ENCODE measurements at places on chromosomes 3 and 15. TPM values are rescaled to one million over a fixed set of nuclear protein-coding genes. Genes with fewer than 3 reads are reported as not detected.

- peaks cover 5% of the 10 kb centered on the region for H3K27me3 ChIP-seq
- H3K27ac ChIP-seq, result no peak overlapping the region
- no peak overlapping the region for H3K4me3 ChIP-seq
- H3K36me3 ChIP-seq, result peaks cover 8% of the 10 kb centered on the region
Observed at GRCh38 chr15:68833700-68834331, 13.1 kb upstream of the ANP32A start.

DNA sequence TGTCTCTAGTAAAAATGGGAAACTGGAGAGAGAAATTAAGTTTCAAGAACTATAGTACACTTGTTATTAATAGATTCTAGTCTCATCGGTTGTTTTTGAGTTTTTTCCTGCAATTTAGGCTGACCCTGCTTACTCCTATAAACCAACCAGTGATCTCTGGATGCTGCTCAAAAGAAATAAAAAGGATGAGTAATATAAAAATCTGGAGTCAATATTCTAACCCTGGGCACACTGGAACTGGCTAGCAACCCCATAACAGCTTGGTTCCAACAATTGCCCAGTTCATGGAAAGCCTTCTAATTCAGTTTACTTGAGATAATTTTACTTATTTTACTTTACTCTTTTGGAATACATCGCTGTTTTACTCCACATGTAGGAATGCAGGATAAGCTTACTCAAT lies 211.6 kb downstream of the GBE1 start:
- H3K4me3 ChIP-seq, result no peak overlapping the region
- no peak for DNase-seq
- peaks cover 13% of the 10 kb centered on the region for H3K36me3 ChIP-seq
- H3K4me1 ChIP-seq, result no peaks in the 10 kb centered on the region
- H3K27ac ChIP-seq, result no peak overlapping the region
- no peaks in the 10 kb centered on the region for H3K27me3 ChIP-seq

DNA sequence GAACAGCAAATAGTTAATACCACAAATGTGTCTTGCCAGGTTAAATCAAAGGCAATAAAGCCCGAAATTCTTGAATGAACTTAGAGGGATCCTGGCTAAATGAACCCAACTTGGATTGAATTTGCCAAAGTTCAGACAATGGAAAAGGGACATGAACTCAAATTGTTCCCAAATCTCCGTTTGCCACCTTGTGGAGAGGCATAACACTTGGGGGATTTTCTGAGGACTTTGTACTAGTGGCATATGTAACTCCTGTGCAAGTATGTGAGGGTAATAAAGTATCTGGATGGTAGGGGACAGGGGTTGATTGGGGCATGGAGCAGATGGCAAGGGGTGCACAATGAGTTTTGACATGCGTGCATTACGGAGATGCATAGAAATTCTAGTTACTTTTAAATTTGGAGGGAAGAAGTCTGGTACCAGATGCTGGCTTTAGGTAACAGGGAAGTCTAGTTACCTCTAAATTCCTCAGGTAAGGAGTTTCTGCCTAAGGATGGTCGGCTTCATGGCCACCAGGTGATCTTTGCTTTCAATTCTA lies 1.2 kb upstream of the TCAIM start:
- peaks cover 28% of the 10 kb centered on the region for H3K4me1 ChIP-seq
- peaks cover 16% of the 10 kb centered on the region for H3K27me3 ChIP-seq
- peak overlapping the region; percentile 98 for H3K27ac ChIP-seq
- DNase-seq, result no peak
- peaks cover 4% of the 10 kb centered on the region for H3K36me3 ChIP-seq
- H3K4me3 ChIP-seq, result peak overlapping the region; percentile 98

DNA sequence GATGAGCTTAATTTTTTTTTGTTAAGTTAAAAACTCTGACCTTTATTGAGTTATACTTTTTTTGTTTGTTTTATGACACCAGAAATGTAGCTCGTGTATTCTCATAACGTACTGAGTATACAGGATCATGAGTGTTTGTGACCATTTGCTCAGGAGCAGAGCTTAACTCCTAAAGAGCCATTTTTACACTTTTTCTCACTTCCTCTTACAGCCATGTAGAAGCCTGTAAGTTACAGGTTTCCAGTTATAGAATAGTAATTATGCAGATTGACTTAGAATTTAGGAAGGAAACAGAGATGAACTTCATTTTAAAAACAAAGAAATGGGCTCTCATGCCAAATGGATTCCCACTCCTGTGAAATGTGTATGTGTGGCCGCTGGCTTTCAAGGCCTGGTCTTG lies 151.7 kb downstream of the MCTP2 start:
- H3K36me3 ChIP-seq, result no peaks in the 10 kb centered on the region
- H3K27me3 ChIP-seq, result no peaks in the 10 kb centered on the region
- no peak overlapping the region for H3K27ac ChIP-seq
- no peak for DNase-seq
- peaks cover 13% of the 10 kb centered on the region for H3K4me1 ChIP-seq

GRCh38 chr15:92451225-92451825 lies 57.6 kb downstream of the ST8SIA2 start:
- H3K36me3 ChIP-seq, result no peaks in the 10 kb centered on the region
- no peak overlapping the region for H3K4me3 ChIP-seq
- no peaks in the 10 kb centered on the region for H3K4me1 ChIP-seq
- DNase-seq, result no peak
- no peak overlapping the region for H3K27ac ChIP-seq

- no peaks in the 10 kb centered on the region for H3K4me1 ChIP-seq
- no peaks in the 10 kb centered on the region for H3K27me3 ChIP-seq
- DNase-seq, result no peak
Observed at GRCh38 chr3:5918626-5919025, 731.1 kb downstream of the EDEM1 start.

GRCh38 chr15:77034695-77035489 lies 36.0 kb downstream of the TSPAN3 start:
- peaks cover 10% of the 10 kb centered on the region for H3K36me3 ChIP-seq
- peak overlapping the region; percentile 44 for H3K27ac ChIP-seq
- no peak overlapping the region for H3K4me3 ChIP-seq
- H3K27me3 ChIP-seq, result no peaks in the 10 kb centered on the region

- peaks cover 7% of the 10 kb centered on the region for H3K27me3 ChIP-seq
- H3K36me3 ChIP-seq, result no peaks in the 10 kb centered on the region
- no peaks in the 10 kb centered on the region for H3K4me1 ChIP-seq
- H3K4me3 ChIP-seq, result no peak overlapping the region
Observed at GRCh38 chr3:97712919-97713318, 51.6 kb upstream of the ARL6 start.

DNA sequence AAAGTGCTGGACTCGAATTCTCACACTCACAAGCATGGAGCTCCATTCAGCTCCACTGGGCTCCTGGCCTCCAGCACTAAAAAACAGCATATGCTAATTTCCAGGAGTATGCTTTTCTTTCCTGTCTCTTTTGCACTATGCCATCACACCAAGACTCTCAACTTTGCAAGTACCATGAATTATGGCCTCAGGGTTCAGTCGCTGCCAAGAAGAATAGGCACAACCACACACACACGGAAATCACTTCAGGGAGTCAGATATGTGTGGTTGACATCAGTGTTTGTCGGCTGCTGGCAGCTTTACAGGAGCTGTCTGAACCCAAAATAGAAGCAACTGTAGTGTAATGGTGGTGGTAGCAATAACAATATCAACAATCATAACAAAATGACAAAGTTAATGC lies 305.0 kb upstream of the SLCO3A1 start:
- no peak for DNase-seq
- no peak overlapping the region for H3K4me3 ChIP-seq
- H3K27ac ChIP-seq, result no peak overlapping the region
- H3K36me3 ChIP-seq, result no peaks in the 10 kb centered on the region

The CSTA gene
- total RNA-seq, result not detected

GRCh38 chr3:187264911-187265310 lies 26.6 kb downstream of the MASP1 start:
- no peak overlapping the region for H3K27ac ChIP-seq
- H3K4me1 ChIP-seq, result no peaks in the 10 kb centered on the region
- H3K36me3 ChIP-seq, result no peaks in the 10 kb centered on the region
- no peak overlapping the region for H3K4me3 ChIP-seq

The HDGFL3 gene
- total RNA-seq, result 22.8 TPM

The SLC7A14 gene
- total RNA-seq, result not detected

The FAH gene
- 66.3 TPM for total RNA-seq

DNA sequence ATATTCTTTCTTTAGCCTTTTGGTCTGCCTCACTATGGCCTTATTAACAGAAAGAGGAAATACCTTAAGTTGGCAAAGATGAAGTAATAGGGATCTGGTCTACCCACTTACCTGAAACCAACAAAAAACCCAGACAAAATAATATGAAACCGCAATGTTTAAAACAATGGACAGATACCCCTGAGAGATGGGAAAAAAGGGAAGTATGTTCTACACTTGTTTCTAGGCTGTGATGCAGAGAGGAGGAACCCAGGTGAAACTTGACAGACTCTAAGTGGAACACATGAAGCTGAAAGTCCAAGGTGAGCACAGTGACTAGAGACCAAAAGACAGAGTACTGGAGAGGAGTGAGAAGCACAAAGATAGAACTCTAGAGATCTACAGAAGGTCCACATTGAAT lies 78.4 kb downstream of the NR2E3 start:
- no peak overlapping the region for H3K27ac ChIP-seq
- no peaks in the 10 kb centered on the region for H3K27me3 ChIP-seq
- H3K4me1 ChIP-seq, result no peaks in the 10 kb centered on the region
- H3K4me3 ChIP-seq, result no peak overlapping the region
- H3K36me3 ChIP-seq, result peaks cover 5% of the 10 kb centered on the region
- DNase-seq, result no peak

- peaks cover 21% of the 10 kb centered on the region for H3K27me3 ChIP-seq
- H3K4me3 ChIP-seq, result no peak overlapping the region
- no peaks in the 10 kb centered on the region for H3K4me1 ChIP-seq
Observed at GRCh38 chr15:39181940-39182339, 398.9 kb upstream of the THBS1 start.

The GYG1 gene
- 21.7 TPM for total RNA-seq

- no peaks in the 10 kb centered on the region for H3K4me1 ChIP-seq
- no peak overlapping the region for H3K4me3 ChIP-seq
- H3K36me3 ChIP-seq, result no peaks in the 10 kb centered on the region
- no peak overlapping the region for H3K27ac ChIP-seq
- no peak for DNase-seq
Observed at GRCh38 chr15:68642491-68642845, 63.7 kb downstream of the CORO2B start.

GRCh38 chr3:160820022-160820421 lies 64.0 kb downstream of the PPM1L start:
- no peaks in the 10 kb centered on the region for H3K36me3 ChIP-seq
- no peak for DNase-seq
- no peaks in the 10 kb centered on the region for H3K27me3 ChIP-seq
- H3K4me3 ChIP-seq, result no peak overlapping the region
- H3K27ac ChIP-seq, result no peak overlapping the region

The INSYN1 gene
- not detected for total RNA-seq

GRCh38 chr15:66760097-66760967 lies 58.3 kb downstream of the SMAD6 start:
- H3K36me3 ChIP-seq, result peaks cover under 1% of the 10 kb centered on the region
- H3K4me1 ChIP-seq, result peaks cover under 1% of the 10 kb centered on the region
- H3K27ac ChIP-seq, result no peak overlapping the region
- H3K4me3 ChIP-seq, result no peak overlapping the region
- no peak for DNase-seq

The PDE8A gene
- 37.7 TPM for total RNA-seq

GRCh38 chr15:89363770-89364169 lies 29.1 kb upstream of the POLG start:
- H3K27ac ChIP-seq, result no peak overlapping the region
- H3K27me3 ChIP-seq, result peaks cover 79% of the 10 kb centered on the region
- H3K4me1 ChIP-seq, result peaks cover 26% of the 10 kb centered on the region
- peaks cover 2% of the 10 kb centered on the region for H3K36me3 ChIP-seq
- H3K4me3 ChIP-seq, result no peak overlapping the region

GRCh38 chr3:118501152-118501551 lies 533.5 kb downstream of the IGSF11 start:
- no peak overlapping the region for H3K4me3 ChIP-seq
- H3K27me3 ChIP-seq, result no peaks in the 10 kb centered on the region
- no peaks in the 10 kb centered on the region for H3K36me3 ChIP-seq
- no peaks in the 10 kb centered on the region for H3K4me1 ChIP-seq
- H3K27ac ChIP-seq, result no peak overlapping the region

The CBLB gene
- 159 TPM for total RNA-seq

DNA sequence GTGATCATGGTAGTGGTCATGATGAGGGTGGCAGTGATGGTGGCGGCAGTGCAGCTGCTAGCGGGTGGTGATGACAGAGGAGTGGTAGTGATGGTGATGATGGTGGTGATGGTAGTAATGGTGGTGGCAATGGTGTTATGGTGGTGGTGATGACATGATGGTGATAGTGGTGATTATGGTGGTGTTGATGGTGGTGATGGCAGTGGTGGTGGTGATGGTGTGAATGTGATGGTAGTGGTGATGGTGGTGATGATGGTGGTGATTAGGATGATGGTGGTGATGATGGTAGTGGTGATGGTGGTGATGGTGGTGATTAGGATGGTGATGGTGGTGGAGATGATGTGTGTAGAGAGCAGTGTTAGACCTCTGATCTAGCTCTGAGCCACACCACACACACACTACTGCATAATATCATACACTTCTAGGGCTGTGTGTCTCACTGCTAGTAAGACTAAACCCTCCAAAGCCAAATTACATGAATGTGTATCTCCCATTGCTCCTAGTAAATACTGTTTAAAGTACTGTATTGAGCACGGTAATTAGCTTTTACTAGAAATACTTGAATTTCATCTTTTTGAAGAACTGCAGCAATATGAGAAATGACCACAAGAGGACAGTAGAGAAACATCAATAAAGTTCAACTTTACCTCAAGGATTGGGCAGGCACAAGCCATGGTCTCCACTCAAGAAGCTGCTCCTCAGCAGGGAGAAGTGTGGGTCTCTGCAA lies 28.8 kb downstream of the TMED3 start:
- H3K27ac ChIP-seq, result no peak overlapping the region
- no peak for DNase-seq
- H3K4me1 ChIP-seq, result no peaks in the 10 kb centered on the region
- no peaks in the 10 kb centered on the region for H3K36me3 ChIP-seq
- H3K27me3 ChIP-seq, result no peaks in the 10 kb centered on the region

- no peak overlapping the region for H3K27ac ChIP-seq
- DNase-seq, result no peak
- no peaks in the 10 kb centered on the region for H3K4me1 ChIP-seq
- peaks cover 2% of the 10 kb centered on the region for H3K36me3 ChIP-seq
Observed at GRCh38 chr15:47718497-47719437, 1.5 kb downstream of the SEMA6D start.

The ARNT2 gene
- 0.19 TPM for total RNA-seq

- no peak for DNase-seq
- H3K36me3 ChIP-seq, result peaks cover 17% of the 10 kb centered on the region
- H3K27me3 ChIP-seq, result no peaks in the 10 kb centered on the region
- peak overlapping the region; percentile 80 for H3K27ac ChIP-seq
Observed at GRCh38 chr3:152430223-152431002, 161.7 kb downstream of the MBNL1 start.

The ACP3 gene
- not detected for total RNA-seq

GRCh38 chr3:165195640-165196576 lies at the start of gene SLITRK3:
SLITRK3 (minus strand) TSS chr3:165196384; CDS start chr3:165190830, 5,554 bp downstream.
- H3K27ac ChIP-seq, result no peak within 1 kb of the TSS
- peak within 1 kb of the TSS; percentile 74 for H3K4me3 ChIP-seq
- peaks cover 64% of the 10 kb centered on the region for H3K27me3 ChIP-seq
- peaks cover 4% of the 10 kb centered on the region for H3K36me3 ChIP-seq

The ARHGAP11A gene
- 132 TPM for total RNA-seq
